Karpas-422 (cell line): ENCODE measurements at places on chromosomes 2 and 18.

DNA sequence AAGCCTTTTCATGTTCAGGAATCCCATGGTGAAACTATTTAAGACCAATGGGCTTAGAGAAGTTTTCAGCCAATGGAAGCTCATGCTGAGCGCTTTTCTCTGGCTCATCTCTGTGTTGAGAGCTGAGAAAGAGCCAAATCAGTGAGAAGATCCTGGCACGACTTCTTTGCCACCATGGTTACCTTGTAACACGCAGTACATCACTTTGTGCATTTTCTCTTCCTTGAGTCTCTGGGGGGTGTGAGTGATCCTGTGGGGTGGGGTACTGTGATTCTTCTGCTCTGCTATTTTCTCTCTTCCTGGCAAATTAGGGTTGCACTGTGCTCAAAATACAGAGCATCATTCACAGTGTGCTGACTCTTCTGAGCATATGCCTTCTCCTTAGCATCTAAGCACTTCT, 664.2 kb downstream of the ARHGAP15 start:
- DNase-seq: no peak

DNA sequence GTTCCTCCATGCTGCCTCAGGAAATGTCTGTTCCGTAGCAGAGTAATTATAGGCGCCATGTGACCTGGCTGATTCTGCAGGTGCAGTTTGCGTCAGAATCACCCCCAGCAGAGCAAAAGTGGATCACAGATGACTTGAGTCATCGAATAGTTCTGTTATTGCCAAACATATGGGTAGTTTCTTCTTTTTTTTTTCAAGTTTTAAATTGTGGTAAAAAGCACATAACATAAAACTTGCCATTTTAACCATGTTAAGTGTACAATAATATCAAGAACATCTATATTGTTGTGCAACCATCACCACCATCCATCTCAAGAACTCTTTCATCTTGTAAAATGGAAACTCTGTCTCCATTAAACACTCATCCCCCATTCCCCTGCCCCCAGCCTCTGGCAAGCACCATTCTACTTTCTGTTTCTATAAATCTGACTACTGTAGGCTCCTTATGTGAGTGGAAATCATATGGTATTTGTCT, 177.7 kb upstream of the TWIST2 start:
- DNase-seq: no peak

GRCh38 chr2:197414039-197414438, 20.8 kb downstream of the SF3B1 start:
- DNase-seq: no peak

DNA sequence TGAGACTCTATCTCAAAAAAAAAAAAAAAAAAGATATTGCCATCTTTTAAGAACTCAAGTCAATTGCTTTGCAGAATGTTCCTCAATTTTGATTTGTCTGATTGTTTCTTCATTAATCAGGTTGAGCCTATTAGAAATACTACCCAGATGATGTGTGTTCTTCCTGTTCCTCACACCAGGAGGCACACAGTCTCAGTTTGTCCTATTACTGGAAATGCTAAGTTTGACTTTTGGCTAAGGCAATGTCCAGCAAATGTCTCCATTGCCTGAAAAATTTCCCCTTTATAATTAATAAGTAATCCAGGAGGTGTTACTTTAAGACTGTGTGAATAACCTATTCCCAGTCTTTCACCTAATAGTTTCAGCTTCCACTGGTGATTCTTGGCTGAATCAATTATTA, 28.4 kb downstream of the BOLA3 start:
- DNase-seq: peak; percentile 57

GRCh38 chr2:98713332-98714015, 17.5 kb downstream of the MGAT4A start:
- DNase-seq: no peak

- DNase-seq: no peak
Measured at GRCh38 chr2:158138255-158138654, 36.6 kb downstream of the UPP2 start.

DNA sequence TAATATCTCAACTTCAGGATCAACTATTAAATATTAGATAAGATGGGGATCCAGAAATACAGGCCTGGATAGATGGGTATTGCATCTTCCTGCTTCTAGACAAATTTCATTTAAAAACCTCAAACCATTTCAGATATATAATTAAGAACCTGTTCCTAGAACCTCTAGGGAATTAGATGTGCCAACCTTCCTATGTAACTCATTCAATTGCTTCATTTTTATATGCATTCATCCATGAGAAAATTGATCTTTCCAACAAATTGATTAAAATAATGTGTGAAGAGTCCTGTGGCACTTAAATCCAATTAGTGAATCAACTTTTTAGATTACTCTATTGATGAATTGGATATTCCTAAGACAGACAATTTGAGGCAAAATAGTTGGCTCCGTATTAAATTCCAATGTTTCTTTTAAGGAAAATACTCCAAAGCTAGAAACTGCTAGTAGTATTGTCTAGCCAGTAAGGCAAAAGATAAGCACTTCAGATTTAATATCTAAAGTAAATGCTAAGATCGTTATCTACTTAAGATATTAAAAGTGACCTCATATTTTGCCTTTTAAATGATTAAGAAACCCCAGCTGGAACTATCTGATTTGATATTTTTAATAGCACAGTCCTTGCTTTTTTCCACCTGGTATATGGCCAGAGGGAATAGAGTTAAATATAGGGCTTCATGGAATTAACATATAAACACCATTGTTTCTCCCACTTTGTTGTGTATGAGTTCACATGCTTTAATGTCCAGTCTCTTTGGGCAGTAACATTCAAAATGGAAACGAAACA, 35.8 kb downstream of the DARS1 start:
- DNase-seq: no peak

GRCh38 chr18:3660739-3661515, 211.0 kb downstream of the TGIF1 start:
- peak; percentile 47 for DNase-seq

DNA sequence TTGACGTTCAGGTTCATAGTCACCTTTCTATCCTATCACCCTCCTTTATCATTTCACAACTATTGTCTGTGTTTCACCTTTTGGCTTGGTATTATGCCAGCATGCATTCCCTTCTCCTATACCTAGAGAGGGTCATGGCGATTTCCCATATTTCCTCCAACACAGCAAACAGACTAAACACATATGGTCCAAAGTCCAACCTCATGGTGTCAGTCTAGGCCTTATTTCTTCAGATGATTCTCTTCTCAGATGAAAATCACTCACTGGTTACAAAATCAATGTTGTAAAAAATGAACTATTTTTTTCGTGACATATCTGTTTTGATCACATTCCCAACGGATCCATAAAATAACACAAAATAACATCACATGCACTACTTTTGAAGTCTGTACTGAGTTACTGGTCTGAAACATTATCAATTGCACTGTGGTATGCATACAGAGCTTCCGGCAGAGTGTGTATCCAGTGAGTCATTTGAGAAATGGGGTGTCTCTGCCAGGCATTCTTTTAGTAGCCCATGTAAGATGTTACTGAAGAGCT, 204.8 kb upstream of the GALNT5 start:
- no peak for DNase-seq

DNA sequence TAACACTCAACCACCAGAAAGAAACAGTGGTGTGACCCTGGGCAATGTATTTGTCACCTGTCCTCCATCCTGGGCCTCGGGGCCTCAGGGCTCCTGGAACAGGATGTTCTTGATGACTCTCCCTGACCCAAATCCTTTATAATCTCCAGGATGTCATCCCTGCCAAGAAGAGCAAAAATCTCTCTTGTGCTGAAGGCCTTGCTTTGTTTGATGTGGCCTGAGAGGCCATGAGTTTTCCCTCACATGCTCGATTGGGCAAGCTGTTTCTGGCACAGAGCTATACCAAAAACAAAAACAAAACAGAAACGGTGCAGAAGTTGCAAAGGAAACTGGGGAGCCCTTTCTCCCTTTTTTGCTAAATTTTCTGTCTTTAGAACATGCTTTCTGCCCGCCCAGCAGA, 35.7 kb upstream of the ST3GAL5 start:
- no peak for DNase-seq

- no peak for DNase-seq
Measured at GRCh38 chr18:76588601-76589226, 93.7 kb upstream of the ZNF516 start.

DNA sequence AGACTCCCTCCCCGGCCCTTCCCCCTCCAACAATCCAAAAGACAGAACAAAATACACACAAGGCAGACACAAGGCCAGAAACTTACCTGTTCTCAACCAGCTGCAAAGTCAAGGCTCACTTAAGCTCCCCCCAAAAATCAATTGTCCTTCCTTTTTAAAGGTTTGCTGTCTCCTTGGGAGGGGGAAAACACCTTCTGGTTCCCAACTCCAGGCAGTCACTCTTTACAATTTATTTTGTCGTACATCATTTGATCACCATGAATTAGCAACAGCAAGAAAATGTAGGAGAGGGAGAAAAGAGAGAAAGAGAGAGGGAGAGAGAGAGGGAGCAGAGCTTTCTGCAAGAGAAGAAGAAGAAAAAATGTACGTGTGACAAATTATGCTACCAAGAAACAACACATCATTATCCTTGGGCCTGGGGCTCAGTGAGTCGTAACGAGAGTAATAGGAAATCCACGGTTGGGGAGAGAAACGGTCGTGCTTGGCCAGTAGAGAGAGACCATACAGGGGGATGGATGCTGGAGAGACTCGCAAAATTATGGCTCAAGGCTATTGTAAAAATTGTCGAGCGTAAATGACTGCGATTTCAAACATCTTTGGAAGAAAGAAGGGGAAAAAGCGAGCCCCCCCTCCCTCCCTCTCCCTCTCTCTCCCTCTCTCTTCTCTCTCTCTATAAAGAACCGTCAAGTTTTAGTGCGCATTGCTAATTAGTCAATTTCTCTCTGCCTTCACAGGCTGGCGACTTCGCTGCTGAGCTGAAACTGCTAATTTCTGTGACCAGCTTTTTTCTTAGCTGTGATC, at the start of gene KLHL14:
TSS of gene KLHL14 (minus strand) at position 443 of the 801 bp plus-strand sequence. CDS start 2,432 bp downstream, outside the sequence.
- peak; percentile 85 for DNase-seq

DNA sequence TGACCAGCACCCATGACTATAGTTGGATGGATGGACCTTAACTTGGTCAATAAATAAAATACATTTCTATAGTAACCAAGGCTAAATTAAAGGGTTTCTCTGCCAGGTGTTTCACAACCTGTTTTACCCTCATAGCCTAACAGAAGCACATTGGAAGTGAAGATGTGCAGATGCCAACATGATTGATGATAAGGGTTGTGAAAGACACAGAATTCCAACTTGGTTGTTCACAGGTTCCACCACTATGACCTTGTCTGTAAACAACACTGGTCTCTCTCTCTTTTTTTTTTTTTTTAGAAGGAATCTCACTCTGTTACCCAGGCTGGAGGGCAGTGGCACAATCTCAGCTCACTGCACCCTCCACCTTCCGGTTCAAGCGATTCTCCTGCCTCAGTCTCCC, 37.5 kb upstream of the PTH2R start:
- DNase-seq: no peak

- DNase-seq: no peak
Measured at GRCh38 chr2:236745420-236746210, 176.0 kb downstream of the ACKR3 start.

GRCh38 chr2:26471289-26471688, 6.6 kb downstream of the OTOF start:
- no peak for DNase-seq

DNA sequence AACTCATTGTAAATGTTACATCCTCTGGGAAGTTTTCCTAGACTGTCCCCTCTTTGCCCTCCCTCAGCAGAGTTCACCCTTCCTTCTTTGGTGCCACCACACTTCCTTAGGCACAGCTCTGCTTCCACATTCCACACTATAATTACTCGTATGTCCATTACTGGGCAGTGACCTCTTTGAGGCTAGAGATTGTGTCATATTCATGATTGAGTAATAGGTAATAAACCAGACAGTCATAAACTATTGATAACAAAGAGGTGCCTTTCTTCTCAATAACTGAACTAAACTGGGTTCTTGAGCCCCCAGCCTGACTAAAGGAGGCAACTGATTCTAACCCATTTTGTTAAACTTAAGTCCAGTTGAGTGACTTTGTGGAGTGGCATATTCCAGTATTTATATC, 28.3 kb downstream of the MYO3B start:
- no peak for DNase-seq

- DNase-seq: no peak
Measured at GRCh38 chr2:69768789-69769188, 26.9 kb downstream of the ANXA4 start.

GRCh38 chr2:53545604-53546003, 222.0 kb upstream of the CHAC2 start:
- DNase-seq: no peak

- no peak for DNase-seq
Measured at GRCh38 chr2:120650022-120650644, 85.5 kb upstream of the GLI2 start.

GRCh38 chr2:201969938-201970785, 63.5 kb upstream of the FZD7 start:
- no peak for DNase-seq

GRCh38 chr2:147378403-147378802, 466.4 kb upstream of the ACVR2A start:
- no peak for DNase-seq

- DNase-seq: no peak
Measured at GRCh38 chr2:239737144-239737463, 288.0 kb downstream of the NDUFA10 start.

DNA sequence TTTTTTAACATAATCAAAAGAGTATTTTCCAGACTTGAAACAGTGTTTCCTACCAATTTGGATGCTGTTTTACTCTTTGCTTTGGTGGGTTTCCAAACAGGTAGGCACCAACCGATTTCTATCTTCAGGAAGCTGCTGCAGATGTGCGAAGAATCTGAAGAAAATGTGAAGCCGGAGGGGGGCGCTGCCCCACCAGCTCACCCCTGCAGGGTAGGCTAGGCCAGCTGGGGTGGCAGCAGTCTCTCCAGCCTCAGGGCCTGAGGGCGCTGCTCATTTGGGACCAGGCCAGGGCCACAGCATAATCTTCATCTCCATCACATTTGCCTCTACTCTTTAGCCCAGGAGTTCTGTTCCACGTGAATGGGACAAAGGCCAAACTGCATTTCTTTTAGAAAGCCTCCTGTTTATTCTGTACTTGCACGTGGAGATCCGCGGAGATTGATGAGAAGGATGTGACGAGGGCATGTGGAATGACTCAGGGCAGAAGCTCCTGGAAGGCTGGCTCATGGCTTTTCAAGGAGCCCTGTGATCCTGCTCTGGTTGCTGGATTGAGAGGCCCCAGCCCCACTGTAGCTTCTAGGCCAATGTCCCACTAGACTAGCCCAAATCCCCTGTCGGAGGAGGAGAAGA, 84.2 kb upstream of the FAM136A start:
- DNase-seq: no peak

DNA sequence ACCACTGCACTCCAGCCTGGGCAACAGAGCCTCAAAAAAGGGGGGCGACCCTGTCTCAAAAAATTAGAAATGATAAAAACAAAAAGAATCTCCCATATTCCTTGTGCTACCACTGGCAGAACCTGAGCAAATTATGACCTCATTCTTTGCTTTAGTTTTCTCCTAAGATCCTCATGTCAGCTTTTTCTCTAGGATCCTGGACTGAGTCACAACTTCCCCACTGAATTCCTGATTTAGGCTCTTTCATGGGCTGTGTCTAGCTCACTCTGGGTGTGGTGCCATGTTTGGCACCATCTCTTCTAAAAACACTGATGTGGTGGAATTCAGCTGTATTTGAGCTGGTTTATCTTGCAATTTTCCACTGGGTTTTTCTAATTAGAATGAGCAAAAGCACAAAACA, 37.1 kb downstream of the EXOC6B start:
- no peak for DNase-seq

- no peak for DNase-seq
Measured at GRCh38 chr2:217066510-217067270, 206.8 kb upstream of the TNP1 start.
